GM23338 (cell line): ENCODE measurements at places on chromosomes 13 and 19.
A peak's percentile ranks its signal among the peaks of the same experiment; 100 is the strongest.

GRCh38 chr13:73610799-73611592 lies 523.2 kb downstream of the KLF12 start:
- DNase-seq = no peak

DNA sequence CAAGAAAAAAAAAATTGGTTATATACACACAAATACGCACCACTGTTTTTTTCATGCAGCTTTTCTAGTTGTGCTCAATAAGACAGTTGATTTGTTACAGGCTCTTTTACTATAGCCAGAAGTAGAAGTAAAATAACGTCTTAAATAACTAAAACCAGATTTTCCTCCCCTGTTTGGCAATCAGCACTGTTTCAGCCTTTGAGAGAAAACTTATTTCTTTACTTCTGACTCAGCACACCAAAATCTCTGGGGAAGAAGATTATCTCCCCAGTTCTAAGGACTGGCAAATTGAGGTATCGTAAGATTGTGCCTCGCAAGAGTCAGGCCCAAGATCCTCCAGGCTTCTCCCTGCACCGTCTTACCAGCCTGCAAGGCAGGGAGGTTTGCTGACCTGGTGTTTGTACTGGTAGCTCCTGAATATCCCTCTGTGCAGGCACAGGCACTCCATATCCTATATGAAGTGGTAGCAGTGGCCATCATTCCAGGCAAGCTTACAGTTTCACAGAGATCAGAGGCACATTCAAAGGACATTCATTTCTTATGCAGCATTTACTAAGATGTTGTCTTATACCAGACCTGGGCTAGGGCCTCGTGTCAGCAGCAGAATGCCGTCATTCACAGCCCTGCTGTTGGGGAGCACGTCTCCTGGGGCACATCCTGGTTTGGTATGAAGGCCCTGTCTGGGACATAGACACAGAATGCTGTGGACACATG lies 268.2 kb downstream of the ZNF536 start:
- DNase-seq = no peak

GRCh38 chr19:33304371-33304759 lies 2.0 kb upstream of the CEBPA start:
- no peak for DNase-seq

DNA sequence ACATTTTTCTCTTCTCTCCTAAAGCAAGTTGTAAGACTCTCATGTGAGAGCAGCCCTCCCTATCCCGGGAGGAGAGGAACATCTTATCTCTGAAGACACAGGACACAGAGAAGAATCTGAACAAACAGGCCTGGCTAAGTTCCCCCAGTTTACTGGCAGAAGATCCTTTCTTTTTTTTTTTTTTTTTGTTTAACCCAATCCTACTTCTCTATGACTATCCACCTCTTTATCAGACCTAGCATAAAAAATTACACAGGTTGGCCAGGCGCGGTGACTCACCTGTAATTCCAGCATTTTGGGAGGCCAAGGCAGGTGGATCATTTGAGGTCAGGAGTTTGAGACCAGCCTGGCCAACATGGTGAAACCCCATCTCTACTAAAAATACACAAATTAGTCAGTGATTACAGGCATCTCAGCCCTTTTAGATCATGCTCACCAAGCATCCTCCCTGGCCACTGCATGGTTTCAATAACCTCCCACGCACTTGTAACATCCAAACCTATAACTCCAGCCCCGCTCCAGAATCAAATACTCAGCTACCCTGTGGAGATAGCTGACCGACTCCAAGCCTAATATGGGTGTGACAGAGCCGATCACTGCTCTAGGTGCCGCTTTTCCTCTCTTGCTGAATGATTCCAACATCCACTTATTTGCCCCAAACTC lies 27.3 kb upstream of the MUC16 start:
- DNase-seq = no peak

GRCh38 chr13:73340069-73340468 lies 281.3 kb downstream of the KLF5 start:
- DNase-seq = no peak

DNA sequence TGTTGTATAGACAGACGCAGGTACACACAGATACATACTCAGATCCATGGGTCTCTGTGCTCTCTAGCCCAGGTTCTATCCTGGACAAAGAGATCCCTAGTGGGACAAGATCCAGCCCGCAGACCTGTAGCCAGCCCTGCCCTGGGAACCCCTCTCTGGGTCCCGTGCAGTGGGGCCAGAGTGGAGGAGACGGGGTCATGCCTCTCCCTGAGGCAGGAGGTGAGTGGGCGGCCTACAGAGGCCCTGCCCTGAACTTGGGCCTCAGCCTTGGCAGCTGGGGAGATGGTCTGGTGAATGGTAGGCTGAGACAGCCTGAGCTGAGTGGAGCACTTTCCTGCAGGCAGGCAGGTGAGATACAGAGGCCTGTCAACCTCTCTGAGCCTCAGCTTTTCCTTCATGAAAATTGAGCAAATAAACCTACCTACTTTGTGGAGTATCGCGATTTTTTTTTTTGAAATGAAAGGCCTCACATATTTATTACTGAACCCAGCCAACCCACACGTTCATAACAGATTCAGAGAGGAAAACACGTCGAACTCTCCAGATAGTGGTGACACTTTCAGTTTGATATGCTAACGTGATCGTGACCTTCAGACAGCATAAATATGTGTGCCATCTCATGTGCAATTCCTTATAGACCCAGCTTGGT lies 3.4 kb upstream of the JUND start:
- no peak for DNase-seq

DNA sequence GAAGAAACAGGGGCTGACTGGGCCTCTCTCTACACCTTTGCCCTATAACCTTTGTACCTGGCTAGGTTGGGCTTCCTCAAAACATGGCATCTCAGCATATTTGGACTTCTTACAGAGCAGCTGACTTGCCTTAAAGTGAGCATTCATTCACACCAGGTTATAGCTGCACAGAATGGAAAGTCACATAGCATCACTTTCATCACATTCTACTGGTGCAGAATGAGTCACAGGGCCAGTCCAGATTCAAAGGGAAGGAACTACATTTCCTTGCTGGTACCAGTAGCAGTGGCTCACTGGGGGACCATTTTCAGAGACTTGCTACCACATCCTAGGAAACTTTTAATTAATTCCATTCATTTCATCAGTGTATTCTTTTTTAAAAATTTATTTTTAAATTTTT lies 20.3 kb upstream of the TPTE2 start:
- DNase-seq = no peak

DNA sequence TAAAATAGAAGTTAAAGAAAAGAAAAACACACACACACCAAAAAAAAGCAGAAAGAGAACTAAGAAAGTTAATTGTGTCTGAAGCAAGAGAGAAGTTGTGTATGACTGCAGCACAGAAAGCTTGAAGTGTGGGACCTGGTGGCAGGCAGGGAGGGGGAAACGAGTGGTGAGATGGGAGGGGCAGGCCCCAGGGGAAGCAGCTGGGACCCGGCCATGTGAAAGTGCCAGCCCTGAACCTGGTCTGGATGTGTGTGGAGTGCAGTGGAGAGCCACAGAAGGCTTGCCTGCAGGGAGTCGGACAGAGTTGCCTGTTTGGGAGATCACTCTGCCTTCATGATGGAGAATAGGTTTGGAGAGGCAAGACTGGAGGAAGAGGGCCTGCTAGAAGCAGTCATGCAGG lies 199.0 kb downstream of the GGACT start:
- no peak for DNase-seq

GRCh38 chr13:113152984-113153809 lies 5.3 kb upstream of the PROZ start:
- peak; percentile 73 for DNase-seq

DNA sequence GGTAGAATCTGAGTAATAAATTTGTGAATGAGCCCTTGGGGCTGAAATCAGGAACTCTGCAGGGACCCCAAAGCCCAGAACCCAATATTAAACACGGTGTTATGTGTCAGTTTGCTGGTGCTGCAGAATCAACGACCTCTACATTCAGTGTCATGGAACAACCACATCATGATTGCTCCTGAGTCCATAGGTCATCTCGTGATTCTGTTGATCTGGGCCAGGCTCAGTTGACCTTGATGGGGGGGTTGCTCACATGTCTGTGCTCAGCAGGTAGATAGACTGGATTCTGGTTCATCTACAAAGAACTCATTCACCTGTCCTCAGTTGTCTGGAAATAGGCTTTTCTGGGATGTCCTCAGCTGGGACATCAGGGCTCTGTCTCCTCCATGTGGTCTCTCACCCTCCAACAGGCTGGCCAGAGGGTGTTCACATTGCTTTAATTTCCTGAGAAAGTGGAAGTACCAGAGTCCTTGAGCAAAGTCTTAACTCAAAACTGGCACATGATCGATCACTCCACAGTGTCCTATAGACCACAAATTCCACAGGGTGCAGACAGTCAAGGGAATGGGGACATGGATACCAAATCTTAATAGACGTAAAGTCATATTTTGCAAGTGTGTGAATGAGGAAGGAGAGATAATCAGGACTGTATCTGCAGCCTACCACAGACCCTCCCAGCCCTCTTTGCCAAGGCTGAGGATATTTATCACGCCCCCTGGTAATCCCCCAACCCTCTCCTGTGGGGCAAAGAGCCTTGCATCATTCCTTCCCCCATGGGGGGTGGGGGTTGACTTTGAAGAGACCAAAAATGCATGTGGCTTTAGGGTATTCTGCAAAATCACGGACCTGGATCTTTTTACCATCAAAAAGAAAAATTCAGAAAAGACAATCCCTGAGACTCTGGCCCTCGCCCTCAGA lies 39.3 kb upstream of the IGFL1 start:
- no peak for DNase-seq

DNA sequence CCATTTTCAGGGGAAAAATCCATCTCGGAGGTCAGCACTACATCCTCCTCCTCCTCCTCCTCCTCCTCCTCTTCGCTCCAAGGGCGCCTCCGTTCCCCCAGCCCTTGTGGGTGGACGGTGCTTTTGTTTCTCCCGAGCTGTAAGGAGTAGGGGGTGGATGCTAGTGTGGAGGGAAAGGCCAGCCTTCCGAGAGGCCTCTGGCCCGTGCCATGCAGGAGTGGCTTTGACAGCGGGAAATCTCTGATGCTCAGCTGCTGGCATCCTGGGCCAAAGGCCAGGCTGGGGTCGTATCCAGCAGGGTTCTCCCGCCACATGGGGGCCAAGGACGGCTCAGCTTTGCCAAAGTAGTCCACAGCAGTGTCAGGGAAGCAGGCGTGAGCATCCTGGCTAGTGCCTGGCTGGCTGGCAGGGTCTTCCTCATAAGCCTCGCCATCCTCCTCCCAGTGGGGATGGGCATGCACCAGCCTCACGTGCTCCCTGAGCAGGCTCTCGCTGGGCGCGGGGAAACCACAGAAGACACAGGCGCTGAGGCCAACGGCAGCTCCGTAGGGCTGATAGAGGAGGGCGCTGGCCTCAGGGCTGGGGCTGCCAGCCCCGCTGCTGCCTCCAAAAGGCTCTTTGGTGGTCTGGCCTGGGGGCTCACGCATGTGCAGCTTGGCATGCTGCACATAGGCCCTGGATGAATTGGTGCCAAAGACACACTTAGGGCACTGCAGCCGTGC lies 10.5 kb downstream of the WIZ start:
- no peak for DNase-seq

GRCh38 chr13:34044041-34044440 lies 226.1 kb downstream of the RFC3 start:
- DNase-seq = no peak

DNA sequence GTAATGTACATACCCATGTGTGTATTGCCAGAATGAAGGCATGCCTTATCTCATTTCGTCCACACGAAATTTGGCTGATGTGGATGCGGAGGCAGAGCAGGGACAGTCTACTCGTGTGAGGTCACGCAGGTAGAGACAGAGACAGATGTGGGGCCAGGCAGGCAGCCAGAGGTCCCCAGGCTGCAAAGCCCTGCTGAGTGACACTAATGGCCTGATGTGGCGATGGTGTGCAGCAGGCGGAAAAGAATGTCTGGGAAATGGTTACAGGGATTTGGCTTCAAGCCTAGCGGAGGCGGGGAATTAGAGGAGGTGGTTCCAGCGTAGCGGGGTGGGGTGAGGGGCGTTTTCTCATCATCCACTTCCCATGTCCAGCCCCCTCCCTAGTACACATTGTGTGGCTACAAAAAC lies 4.2 kb upstream of the IZUMO2 start:
- peak; percentile 12 for DNase-seq

DNA sequence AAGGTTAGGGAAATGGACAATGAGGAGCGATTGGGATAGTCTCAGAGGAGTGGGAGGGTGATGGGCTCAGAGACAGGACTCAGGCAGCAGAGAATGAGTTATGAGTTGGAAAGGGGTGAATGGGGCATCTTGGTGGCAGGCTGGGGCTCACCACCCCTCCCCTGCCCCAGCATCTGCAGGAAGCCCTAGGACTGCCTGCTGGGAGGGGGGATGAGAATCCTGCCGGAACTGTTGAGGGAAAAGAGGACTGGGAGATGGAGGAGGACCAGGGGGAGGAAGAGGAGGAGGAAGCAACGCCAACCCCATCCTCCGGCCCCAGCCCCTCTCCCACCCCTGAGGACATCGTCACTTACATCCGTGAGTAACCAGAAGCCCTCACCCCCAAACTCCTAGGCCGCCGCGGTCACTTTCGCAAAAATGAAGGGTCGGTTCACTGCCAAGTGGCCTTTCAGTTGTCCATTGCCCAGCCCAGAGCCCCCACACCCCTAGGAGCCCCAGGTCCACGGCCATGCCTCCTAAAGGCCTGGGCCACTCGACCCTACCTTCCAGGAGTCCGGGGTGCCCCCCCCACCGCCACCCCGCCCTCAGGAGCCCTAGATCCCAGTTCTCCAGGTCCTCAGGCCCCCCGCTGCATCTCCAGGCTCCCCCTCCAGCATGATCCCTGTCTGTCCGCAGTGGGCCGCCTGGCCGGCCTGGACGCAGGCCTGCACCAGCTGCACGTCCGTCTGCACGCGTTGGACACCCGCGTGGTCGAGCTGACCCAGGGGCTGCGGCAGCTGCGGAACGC lies 764 bp downstream of the CLEC11A start:
- no peak for DNase-seq

GRCh38 chr19:32339988-32340874 lies 5.2 kb upstream of the ZNF507 start:
- peak; percentile 71 for DNase-seq

GRCh38 chr19:6498294-6499036 lies 3.6 kb downstream of the TUBB4A start:
- no peak for DNase-seq

DNA sequence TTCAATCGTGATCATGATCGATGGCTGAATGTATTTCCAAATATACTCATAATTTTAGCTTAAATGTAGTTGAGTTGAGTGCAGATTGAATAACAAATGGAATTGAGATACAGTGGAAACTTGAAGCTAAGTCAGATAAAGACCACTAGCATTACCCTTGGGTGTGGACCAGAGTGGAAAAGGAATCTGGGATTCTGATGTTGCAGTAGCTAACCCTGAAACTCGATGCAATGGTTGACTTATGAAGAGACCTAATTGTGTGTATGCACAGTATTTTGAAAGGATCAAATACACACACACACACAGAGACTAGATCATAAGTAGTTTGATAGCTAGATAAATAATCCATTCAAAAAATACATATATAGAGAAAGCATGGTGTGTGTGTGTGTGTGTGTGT lies 135.8 kb downstream of the RXFP2 start:
- no peak for DNase-seq

- no peak for DNase-seq
Measured at GRCh38 chr19:15576526-15577156, 38.4 kb upstream of the CYP4F8 start.

GRCh38 chr19:35214766-35215422 lies 13.6 kb downstream of the FAM187B start:
- DNase-seq = no peak

- no peak for DNase-seq
Measured at GRCh38 chr13:50400035-50400726, 384.9 kb downstream of the KCNRG start.

- no peak for DNase-seq
Measured at GRCh38 chr19:13841962-13842290, 35.0 kb upstream of the NANOS3 start.

- DNase-seq = no peak
Measured at GRCh38 chr13:26961890-26962615, 201.5 kb upstream of the GPR12 start.

- DNase-seq = no peak
Measured at GRCh38 chr19:38893341-38893771, 6.1 kb downstream of the SIRT2 start.
